ENCODE measurements at places on chromosomes 7 and 10.

DNA sequence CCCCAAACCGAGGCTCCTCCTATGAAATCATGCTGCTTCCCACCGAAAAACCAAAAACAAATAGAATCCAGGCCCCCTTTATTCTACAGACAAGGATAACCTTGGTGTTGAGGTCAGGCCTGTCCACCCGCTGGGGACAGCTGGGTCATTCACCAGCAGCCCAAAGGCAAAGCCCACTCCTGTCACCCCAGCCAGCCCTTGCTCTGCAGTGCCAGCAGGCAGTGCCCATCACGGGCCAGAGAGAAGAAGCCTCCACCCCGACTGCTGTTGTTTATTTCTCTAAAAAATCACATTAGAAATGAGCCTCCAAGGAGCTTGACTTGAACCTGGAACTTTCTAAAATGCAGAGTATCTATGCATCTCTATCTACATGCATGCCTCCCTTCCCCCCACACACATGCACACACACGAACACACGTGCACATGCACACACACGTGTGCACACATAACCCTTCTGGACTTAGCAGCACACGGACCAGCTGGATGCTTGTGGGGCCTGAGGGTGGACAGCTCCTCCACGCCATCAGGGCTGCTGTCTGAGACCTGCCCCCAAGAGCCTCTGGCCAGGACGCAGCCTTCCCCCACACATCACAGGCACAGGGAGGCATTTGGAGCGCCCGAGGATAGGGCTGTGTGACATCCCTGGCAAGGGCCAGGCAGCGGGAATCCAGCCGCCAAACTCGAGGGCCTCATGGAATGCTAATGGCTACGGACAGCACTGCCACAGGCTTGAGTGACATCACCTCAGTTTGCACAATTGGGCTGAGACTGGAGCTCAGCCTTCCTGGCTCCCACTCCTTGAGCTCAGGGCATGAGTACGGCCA lies 22.8 kb downstream of the PRKAG2 start:
- DNase-seq = no peak

DNA sequence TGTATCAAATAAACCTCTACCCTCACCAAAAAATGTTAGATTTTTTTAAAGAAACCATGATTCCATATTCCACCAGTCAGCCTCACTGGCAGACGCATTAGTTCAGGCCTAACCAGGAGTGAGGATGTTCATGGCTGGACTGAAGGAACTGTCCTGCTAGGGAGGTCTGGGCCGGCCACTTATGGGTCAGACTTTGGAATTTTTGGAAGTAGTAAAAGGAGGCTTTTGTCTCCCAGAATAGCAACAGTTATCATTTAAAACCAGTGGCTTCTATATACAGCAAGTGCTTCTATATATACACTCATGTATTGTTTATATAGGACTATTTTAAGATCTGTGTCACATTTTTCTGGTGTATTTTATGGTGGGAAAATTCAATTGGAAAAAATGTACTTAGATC lies 120.5 kb downstream of the CNNM2 start:
- no peak for DNase-seq

DNA sequence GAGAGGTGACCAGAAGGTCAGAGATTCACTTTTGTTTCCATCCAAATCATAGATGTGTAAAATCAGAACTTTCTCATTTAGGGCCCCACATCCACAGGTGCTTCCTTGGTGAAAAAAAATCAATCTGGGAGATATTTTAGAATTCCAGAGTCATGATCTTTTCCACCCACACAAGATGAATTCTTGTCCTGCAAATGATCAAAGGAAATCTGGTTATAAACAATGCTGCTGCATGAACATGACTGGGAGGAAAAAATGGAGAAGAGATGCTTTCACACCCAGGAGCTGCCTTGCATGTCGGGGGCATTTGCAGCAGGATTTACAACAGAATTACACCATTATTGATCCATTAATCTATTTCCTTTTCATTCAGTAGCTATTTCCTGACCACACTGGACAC lies 106.5 kb upstream of the TMEM72 start:
- DNase-seq = no peak

DNA sequence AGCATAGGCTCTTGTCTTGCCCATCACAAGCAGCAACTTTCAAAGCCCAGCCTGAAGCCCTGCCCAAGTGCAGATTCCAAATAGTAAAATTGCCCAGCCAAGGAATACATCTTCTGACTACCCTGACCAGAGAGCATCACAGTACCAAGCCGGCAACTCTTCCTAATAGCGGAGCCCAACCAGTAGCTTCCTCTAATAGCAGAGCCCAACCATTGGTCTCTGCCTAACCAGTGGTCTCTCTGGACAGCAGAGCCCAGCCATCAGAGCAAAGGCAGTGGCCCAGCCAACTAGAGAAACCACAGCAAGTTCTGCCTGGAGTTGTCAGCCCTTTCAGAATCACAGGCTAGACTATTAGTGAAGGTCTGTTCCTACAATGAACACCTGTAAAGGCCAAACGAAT lies 285.6 kb downstream of the HGF start:
- DNase-seq = no peak

DNA sequence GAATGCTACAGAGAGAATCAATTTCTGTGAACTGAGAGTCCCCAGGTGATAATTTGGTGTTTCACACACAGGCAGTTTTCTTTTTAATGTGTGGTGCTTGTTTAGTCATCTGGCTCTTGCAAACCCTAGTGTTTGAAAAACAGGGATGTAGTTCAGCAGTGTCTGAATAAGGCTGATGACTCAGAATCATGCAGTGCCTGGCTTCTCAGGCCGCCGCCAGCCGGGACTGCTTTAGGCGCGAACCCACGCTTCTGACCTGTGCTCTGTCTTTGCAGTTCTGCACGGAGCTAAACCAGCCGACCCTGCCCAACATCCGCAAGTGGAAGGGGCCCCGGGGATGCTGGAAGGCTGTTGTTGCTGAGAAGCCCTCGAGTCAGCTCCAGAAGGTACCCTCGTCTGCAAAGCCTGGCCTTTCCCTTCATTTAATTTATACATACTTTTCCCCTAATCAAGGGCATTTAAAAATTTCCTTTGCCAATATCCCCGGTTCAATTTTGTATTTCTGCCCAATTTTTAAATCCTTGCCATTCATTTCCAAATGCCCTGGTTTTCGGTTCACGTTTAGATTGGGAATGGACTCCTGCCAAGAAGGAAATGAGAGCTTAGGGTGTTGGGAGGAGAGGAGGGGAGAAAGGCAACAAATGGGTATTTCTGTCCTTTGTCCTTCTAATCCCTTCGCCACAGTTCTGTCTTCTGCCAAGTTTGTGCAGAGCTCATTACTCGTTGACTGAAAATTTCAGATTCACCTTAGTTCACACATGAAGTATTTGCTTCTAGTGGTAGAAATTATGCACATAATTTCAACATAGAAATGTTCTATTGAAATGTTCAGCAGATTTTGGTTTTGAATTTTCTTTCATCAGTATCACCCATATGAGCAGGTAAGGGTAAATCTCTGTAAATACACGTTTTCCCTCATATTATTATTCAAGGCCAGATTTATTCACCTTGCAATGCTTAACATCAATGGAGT lies 108.5 kb upstream of the ANLN start:
- DNase-seq = no peak

DNA sequence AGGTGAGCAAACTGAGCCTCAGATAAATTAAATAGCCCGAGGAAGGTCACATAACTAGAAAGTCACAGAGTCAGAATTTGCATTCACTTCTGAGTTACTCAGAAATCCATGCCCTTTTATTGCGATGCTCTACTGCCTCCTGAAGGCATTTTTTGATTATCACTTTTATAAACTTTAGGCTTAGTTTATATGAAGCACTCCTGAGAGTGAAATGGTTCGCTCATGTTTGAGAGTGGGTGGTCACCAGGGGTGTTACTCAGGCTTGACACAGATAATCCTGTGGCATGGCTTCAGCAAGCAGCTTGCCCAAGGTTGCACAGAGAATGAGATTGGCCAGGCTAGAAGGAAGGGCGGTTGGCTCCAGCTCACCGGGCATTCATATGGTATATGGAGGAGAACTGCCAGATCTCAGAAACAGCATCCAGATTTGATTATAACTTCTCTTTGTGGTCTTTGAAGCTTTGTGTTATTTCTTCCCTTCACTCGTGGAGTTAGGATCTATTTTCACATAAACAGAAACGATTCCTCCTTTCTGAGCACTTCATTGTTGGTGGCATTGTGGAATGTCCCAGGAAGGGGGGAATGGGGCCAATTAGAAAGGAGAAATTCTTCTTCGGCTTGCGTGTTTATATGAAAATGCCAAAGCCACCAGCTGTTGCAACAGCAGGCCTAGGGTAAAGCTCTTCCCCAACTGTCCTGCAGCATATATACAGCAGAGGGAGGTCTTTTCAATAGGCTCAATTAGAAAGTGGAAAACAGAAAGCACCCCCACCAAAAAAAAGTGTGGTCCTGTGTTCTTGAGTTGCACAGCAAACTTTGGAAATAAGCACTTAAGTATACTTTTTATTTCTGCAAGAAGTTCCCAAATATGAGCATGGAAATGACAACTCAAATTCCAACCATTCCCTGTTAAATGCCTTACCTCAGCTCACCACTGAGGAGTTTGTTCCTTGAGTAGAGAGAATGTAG lies 628.8 kb downstream of the SUGCT start:
- DNase-seq = no peak

Measured in stimulated activated naive CD4-positive, alpha-beta T cell treated with Interleukin-2 at 50 U/mL for 16 hours (primary cell).